Pancreas (tissue), 10 donors: ENCODE measurements at places on chromosomes 2 and 18.

DNA sequence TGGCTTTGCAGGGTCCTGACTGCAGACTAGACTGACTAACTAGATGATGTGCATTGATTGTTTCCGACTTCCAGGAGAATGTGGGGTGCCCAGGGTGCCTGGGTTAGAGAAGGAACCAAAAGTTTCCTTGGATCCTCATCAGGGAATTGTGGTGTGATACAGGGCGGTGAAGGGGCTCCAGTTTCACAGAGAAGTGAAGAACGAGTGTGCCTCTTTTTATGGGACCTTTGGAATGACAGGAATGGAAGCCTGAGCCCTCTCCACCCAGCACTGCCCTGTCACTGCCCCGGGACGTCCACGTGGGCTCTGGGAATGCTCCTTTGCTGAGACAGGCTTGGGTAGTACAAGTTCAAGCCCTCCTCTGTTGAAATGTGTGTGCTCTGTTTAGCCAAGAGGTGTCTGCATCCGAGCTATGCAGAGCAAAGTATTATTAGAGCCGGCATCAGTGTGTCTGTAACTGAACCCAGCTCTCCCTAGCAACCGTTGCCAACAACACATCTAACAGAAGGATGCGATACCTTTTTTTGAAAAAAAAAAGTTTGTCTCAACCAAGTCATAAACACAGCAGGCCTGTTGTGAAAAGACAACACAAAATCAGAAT, 183.6 kb downstream of the SMAD7 start:
- H3K27me3 ChIP-seq, result no peaks in the 10 kb centered on the region
- H3K4me3 ChIP-seq, result no peak overlapping the region
- DNase-seq, result no peak
- no peaks in the 10 kb centered on the region for H3K4me1 ChIP-seq

DNA sequence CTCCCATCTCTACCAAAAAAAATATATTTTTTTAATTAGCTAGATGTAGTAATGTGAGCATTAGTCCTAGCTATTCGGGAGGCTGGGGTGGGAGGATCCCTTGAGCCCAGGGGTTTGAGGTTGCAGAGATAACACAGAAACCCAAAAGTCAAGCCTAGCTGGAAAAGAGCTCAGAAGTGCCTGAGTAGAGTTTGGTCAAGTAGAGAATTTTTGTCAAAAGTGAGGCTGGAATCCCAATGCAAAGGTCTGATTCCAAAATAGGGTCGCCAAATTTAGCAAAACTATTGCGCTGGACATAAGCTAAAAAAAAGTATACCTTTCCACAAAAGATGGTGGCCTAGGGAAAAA, 15.5 kb upstream of the MSH6 start:
- no peak overlapping the region for H3K27ac ChIP-seq
- H3K4me1 ChIP-seq, result no peaks in the 10 kb centered on the region
- DNase-seq, result no peak
- no peaks in the 10 kb centered on the region for H3K36me3 ChIP-seq
- no peaks in the 10 kb centered on the region for H3K27me3 ChIP-seq

DNA sequence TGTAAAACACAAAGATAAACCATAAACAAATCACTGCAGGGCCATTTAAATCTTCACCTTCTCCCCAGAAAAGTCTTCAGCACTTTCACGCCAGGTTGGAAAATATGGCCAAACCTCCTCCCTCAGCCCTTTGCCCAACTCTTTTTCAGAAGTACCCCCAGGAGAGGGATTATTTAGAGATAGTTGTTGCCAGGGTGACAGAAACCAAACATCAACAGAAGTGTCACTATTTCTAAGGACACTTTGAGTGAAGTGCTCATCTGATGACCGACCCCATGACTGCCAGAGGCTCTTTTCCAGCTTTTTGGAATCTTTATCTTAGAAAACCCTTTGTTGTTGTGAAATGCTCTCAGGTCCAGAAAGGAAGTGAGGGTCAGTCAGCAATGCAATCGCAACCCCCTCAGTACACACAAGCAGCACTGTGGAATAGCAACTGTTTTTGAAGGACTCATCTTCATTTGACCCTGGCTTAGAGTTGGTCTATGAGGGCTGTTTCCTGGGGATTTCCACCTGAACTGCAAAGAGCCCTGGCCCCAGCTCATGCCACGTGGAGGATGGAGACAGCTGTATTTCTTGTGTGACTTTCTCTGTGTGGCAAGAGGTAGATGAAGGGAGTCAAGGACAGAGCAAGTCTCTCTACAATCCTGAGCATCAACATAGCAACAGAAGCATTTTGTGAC, 114.0 kb upstream of the STON1 start:
- no peaks in the 10 kb centered on the region for H3K36me3 ChIP-seq
- no peaks in the 10 kb centered on the region for H3K27me3 ChIP-seq
- no peak overlapping the region for H3K27ac ChIP-seq
- no peak overlapping the region for H3K4me3 ChIP-seq
- peaks cover 6% of the 10 kb centered on the region for H3K4me1 ChIP-seq

DNA sequence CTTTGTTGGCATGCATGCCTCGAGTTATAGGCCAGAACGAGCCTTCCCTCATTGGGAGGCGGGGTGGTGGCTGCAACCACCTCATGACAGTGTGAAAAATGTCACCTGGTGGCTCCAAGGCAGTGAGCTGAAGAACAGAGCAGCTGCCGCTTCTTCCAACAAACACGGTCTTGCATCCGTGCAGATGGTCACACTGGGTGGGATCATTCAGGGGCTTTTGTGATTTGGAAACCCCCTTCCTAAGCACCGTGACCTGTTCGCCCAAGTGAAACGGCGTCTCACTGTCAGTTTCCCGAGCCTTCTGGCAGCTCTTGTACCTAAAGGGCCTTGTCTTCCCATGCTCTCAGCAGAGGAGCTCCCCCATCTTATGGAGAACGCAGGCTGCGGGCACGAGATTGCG, 159.7 kb downstream of the NAPG start:
- H3K4me3 ChIP-seq, result no peak overlapping the region
- no peaks in the 10 kb centered on the region for H3K36me3 ChIP-seq
- no peaks in the 10 kb centered on the region for H3K27me3 ChIP-seq
- DNase-seq, result no peak
- no peaks in the 10 kb centered on the region for H3K4me1 ChIP-seq

- no peak overlapping the region for H3K4me3 ChIP-seq
- no peak for DNase-seq
- H3K27me3 ChIP-seq, result no peaks in the 10 kb centered on the region
- no peak overlapping the region for H3K27ac ChIP-seq
- no peaks in the 10 kb centered on the region for H3K36me3 ChIP-seq
Measured at GRCh38 chr2:26481706-26482105, 3.8 kb upstream of the OTOF start.

GRCh38 chr2:234490271-234491091, 6.4 kb downstream of the ARL4C start:
- DNase-seq, result no peak
- no peaks in the 10 kb centered on the region for H3K27me3 ChIP-seq
- H3K27ac ChIP-seq, result no peak overlapping the region
- no peaks in the 10 kb centered on the region for H3K4me1 ChIP-seq
- H3K36me3 ChIP-seq, result no peaks in the 10 kb centered on the region
- H3K4me3 ChIP-seq, result no peak overlapping the region

- H3K27me3 ChIP-seq, result no peaks in the 10 kb centered on the region
- H3K27ac ChIP-seq, result no peak overlapping the region
- no peak for DNase-seq
- H3K36me3 ChIP-seq, result no peaks in the 10 kb centered on the region
- no peak overlapping the region for H3K4me3 ChIP-seq
Measured at GRCh38 chr2:30608643-30609042, 161.6 kb downstream of the LCLAT1 start.

DNA sequence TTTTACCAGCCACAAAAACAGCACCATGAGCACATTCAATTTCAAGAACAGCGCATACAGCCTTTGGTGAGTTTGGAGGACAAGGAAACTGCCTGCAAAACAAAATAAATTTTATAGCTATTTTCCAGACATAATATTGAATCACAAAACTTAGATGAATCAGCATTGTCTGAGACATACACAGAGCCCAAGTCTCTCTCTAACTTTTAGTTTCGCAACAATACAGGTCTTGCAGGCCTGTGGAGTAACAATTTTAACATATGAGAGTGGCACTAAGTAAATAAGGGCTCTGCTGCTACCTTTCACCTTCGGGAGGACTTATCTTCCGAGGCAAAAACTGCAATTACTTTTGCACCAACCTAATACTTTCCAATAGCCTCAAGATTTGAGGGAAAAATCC, 56.1 kb upstream of the PEX13 start:
- no peaks in the 10 kb centered on the region for H3K36me3 ChIP-seq
- no peak overlapping the region for H3K4me3 ChIP-seq
- DNase-seq, result no peak
- no peaks in the 10 kb centered on the region for H3K27me3 ChIP-seq

DNA sequence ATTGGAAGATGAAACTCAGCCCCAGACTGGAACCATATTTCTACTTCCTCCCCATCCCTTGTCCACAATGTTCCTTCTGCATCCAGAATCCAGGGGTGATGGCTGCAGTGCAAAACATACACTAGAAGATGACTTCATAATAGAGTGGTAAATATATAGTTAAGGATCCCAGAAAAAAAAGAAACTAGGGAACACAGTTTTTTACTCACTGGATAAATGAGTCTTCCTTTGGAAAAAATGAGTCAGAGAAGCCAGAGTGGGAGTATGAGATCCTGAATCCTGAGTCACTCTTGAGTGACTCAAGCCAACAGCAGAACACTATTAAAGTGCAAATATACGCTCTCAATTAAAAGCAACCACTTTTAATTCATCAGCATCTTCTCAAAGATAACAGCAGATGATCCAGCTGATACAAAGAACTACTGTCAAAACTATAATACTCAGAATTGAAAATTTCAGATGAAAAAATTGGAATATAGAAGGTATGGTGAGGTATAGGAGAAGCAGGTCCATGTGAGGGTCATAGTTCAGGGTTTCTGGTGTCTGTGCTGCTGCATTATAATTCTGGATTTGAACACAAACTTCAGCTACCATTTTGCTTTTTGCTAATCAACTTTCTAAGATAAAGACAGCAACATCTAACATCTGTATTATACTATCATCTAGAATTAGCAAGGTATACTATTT, 987.2 kb upstream of the CDH2 start:
- no peaks in the 10 kb centered on the region for H3K27me3 ChIP-seq
- no peak for DNase-seq
- peak overlapping the region; percentile 2 for H3K27ac ChIP-seq
- no peak overlapping the region for H3K4me3 ChIP-seq
- H3K4me1 ChIP-seq, result no peaks in the 10 kb centered on the region

DNA sequence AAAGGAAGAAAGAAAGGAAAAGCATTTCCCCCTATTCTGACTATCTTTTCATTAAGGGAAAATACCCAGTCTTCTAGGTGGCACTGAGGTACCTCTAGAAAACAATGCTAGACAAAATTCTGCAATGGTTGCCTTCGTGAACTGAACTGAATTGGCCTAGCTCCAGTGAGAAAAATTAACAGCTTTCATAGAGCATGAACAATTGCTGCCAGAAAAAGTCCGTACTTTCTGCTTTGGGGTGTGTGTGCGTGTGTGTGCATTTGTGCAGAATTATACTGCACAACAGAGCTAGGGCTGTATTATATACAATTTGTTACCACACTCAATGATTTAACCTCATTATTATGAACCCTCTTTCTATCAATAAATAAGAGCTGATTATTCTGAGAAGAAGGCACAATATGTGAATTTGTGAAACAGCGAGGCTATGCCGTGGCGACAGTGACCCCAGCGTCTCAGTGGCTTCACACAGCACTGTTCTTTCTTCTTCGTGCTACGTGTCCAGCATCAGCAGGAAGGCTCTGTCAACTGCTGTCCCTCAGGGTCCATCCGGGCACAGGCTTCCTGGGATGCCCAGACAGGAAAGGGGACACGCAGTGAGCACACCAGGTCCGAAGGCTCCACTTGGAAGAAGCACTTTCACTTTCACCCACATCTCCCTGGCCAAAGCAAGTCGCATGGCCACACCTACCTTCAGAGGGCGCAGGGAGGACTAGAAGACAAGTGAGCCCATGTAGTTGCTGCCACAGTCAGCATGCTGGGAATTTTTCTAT, 47.5 kb downstream of the PTGR3 start:
- DNase-seq, result no peak
- no peaks in the 10 kb centered on the region for H3K4me1 ChIP-seq
- H3K4me3 ChIP-seq, result no peak overlapping the region
- no peak overlapping the region for H3K27ac ChIP-seq
- H3K27me3 ChIP-seq, result no peaks in the 10 kb centered on the region
- H3K36me3 ChIP-seq, result no peaks in the 10 kb centered on the region

GRCh38 chr2:170715062-170715931, at the start of gene SP5:
Gene SP5 (plus strand): TSS chr2:170715337. CDS start chr2:170715513, 176 bp downstream.
- H3K4me3 ChIP-seq, result peak within 1 kb of the TSS; percentile 39
- H3K27me3 ChIP-seq, result no peaks in the 10 kb centered on the region
- peak within 1 kb of the TSS; percentile 51 for H3K27ac ChIP-seq
- H3K4me1 ChIP-seq, result peaks cover 3% of the 10 kb centered on the region

- no peak overlapping the region for H3K27ac ChIP-seq
- DNase-seq, result no peak
- no peaks in the 10 kb centered on the region for H3K4me1 ChIP-seq
- H3K4me3 ChIP-seq, result no peak overlapping the region
Measured at GRCh38 chr2:58106896-58107295, 60.3 kb downstream of the VRK2 start.

DNA sequence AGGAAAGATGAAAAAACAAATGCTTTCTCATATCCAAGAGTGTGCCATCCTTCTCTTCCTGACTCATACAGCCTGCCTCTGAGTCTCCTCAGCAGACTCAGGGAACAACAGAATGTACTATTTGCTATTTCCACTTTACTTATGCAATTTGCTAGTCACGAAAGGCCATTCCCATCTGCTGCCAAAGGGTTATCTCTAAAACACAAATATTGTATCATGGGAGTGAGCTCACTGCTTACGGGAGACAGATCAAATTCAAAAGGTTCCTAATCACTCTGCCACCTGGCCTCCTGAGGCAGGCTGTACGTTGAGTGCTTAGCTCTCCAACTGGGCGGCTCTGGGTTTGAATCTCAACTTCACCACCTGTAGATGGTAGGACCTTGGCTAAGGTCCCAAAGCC, 92.0 kb downstream of the GAREM1 start:
- H3K27me3 ChIP-seq, result no peaks in the 10 kb centered on the region
- no peaks in the 10 kb centered on the region for H3K36me3 ChIP-seq
- DNase-seq, result peak; percentile 77

GRCh38 chr2:101921319-101921952, 70.3 kb upstream of the IL1R2 start:
- DNase-seq, result no peak
- no peak overlapping the region for H3K4me3 ChIP-seq
- no peaks in the 10 kb centered on the region for H3K27me3 ChIP-seq
- H3K27ac ChIP-seq, result no peak overlapping the region
